ENCODE measurements at places on chromosomes 6 and 20.

DNA sequence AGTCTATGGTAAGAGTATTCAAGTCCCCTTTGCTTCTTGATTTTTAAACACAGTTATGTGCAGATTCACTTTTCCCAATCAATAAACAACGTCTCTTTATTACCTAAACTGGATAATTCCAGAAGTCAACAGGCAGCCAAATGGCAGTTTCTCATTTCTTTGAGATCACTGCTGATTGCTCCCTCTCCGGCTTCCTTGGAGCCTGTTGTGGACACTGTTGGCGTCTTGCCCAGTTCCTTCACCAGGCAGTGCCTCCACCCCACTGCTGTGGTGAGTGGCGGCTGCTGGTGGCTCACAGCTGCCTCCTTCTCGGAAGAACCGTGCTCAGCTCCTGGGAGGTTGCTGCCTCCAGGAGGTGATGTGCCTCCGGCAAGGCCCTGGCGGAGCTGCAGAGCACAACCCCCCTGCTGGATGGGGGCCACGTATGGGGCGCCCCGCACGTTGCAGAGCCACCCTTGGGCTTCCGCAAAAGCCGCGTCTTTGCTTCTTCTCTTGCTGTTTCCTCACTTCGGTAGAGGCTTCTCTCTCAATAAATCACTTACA is 105.1 kb upstream of the CNKSR3 start:
- no peak for DNase-seq

DNA sequence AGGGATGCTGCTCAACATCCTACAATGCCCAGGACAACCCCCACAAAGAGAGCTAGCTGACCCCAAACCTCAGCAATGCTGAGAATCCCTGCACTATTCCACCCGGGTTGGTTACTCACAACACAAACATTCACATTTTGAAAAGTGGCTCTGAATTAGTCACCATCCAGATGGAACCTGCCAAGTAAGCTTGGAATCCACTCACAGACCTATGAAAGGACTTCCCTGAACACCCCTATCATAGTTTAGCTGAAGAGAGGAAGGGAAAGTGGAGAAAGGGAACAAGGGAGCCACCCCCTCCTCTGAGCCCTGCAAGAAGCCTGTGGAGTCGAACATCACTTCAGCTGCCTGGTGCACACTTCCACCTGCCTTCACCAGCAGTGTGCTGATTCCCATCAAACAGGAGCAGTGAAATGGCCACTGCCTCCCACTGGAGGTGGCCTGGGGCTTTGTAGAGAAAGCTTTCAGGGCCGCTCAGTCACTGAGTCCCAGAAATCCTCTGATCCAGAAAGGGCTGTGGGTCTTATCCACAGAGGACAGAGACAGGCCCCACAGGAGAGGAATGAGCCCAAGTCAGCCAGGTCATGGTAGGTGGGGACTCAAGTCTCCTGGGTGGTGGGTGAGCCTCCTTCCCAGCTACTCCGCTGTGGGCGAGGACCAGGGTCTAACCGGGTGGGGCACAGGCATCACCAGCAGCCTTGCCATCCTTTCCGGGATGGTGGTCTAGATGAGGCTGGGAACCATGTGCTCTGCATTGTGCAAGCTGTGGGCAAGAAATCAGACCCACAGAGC is 203.7 kb downstream of the SYNDIG1 start:
- no peak for DNase-seq

- DNase-seq = no peak
These were observed 88.0 kb downstream of the PTPRK start for GRCh38 chr6:128432394-128432793.

DNA sequence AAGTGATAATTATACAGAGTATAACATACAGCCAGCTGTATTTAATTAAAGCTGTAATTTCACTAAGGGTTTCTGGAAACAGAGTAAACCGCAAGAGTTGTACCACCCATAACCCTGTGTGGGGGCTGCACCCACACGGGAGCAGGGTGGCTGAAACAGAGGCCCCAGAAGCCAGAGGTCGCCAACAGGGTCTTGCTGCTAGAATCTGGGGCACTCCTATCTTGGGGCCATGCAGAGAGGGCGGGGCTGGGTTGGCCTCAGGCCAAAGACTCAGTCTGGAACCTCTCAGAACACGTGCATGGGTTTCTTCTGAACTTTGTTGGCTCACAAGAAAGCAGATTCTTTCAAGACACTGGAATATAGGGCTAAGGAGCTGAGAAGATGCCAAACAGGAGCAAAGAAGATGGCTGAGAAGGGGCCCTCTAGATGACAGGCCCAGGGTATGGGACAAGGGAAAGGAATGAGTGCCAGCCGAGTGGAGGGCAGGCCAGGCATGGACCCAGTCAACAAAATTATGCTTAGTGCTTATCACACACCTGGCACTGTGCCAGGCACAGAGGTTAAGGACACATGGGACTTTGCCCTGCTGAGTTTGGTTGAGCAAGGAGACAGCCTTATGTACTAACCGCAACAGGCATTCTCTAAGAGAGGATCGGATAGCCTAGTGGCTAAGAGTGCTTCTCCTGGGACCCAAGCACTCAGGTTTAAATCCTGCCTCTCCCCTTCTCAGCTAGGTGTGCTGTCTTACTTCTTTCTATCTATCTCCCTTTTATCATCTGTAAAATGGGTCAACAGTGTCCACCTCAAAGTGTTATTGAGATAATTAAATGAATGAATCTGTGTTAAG is 96.6 kb upstream of the FOXP4 start:
- DNase-seq = no peak

- DNase-seq = no peak
These were observed 668.2 kb upstream of the GJE1 start for GRCh38 chr6:141464490-141464889.

GRCh38 chr6:111367393-111368088 is 115.5 kb downstream of the REV3L start:
- DNase-seq = no peak

DNA sequence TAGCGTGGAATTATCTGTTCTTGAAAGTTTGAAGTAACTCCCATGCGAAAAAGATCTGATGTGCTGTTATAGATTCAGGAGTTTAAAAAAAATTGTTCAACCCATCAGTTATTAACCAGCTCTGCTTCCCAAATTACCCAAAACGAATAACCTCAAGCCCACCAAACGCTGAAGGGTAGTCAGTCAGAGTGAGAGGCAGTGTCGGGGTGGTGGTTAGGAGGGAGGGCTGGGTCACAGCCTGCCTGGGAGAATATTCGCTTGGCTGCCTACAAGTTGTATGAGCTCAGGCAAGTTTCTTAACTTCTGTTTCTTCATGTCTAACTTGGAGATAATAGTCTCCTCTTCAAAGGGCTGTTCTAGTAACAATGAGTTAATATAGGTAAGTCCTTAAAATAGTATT is 114.6 kb downstream of the JPH2 start:
- DNase-seq = no peak

GRCh38 chr6:110875548-110876169 is 1.1 kb downstream of the AMD1 start:
- DNase-seq = peak; percentile 43

GRCh38 chr6:1387876-1388629 is 1.3 kb upstream of the FOXF2 start:
- DNase-seq = no peak

- no peak for DNase-seq
These were observed 87.0 kb upstream of the RNF24 start for GRCh38 chr20:4102381-4102780.

DNA sequence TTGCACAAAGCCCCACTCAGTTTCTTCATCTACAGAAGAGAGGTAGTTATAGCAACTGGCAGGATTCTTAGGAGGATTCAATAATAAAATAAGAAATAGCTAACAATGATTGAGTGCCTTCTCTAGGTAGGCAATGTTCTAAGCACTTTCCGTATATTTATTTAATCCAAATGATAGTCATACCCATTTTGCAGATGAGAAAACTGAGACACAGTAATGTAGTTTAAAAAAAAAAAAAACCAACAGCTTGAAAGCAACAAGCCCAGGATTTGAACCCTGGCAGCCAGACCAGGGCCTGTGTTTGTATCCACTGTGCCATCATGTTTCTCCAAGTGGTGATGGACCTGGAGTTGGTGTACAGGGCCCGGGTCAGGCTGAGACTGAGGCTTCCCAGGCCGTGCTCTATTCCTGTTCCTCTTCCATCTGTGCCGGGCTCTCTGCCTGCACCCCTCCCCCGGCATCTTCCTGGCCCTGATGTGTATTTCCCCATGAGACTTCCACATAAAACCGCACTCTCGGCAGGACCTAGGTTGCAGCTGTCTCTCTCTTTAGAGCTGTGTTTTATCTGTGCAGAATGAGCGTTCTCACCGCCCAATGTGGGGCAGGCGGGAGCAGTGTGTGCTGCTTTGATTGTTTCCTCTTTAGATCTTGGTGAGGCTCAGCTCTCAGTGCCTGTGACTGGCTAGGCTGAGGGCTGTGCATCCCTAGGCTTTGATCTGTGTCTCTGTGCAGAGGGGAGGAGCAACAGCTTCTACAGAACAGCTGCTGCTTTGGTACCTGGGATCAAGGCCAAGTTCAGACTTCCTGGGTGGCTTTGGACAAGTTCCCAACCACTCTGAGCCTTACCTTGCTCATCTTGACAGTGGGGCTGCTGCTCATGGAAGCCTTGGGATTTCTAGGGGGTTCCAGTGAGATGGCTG is 49.5 kb downstream of the TOX2 start:
- no peak for DNase-seq

DNA sequence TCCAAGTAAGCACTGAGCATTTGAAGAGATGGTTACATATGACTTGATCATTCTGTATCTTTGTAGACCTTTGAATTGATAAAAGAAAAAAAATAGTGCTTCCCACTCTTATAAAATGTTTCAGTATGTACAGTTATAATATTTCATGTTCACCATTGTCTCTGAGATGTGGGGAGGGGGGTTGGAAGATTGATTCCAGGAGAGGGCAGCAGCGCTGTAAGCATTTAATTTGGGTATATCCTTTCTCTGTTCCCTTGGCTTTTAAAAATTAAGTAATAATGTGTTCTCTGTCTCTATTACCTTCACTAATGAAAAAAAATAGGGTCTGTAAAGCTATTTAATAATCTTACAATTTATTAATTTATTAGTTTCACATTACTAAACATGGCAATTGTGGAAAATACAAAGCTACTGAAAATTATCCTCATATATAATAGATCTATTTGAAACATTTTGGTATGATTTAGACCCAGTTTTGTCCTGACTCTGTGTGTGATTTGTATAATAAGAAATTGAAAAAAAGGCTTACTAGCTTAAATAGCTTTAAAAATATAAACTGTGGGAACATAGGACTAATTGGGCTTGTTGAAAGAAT is 341.2 kb downstream of the CDKAL1 start:
- DNase-seq = no peak

DNA sequence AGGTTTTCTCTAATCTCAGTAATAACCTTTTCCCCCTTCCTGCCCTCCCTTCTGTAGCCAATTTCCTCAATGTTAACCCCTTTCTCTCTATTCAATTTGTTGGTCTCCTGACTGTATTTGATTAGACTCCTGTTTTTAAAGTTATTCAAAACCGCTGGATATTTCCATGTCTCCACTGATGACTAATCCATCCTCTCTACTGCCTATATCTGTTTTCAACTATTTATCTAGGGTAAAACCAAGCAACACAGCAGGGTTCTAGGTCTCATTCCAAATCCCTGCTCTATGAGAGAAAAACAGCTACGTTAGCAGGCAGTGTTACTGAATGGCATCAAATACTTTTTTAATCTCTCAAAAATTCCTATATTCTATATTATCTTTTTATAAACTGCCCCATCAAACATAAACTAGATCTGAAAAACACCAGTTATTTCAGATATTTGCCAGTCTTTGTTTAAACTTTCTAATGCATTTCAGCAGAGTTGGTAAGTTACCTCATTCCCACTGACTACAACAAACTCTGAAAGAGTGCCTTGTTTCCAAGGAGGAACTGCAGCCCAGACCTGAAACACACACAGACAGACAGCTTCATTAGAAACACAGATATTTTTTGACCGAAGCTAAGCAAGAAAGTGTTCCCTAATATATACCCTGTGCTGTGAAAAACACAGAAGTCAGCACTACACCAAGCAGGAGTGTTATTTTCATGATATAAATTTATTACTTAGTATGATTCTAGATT is 8.2 kb downstream of the RTN4IP1 start:
- no peak for DNase-seq

DNA sequence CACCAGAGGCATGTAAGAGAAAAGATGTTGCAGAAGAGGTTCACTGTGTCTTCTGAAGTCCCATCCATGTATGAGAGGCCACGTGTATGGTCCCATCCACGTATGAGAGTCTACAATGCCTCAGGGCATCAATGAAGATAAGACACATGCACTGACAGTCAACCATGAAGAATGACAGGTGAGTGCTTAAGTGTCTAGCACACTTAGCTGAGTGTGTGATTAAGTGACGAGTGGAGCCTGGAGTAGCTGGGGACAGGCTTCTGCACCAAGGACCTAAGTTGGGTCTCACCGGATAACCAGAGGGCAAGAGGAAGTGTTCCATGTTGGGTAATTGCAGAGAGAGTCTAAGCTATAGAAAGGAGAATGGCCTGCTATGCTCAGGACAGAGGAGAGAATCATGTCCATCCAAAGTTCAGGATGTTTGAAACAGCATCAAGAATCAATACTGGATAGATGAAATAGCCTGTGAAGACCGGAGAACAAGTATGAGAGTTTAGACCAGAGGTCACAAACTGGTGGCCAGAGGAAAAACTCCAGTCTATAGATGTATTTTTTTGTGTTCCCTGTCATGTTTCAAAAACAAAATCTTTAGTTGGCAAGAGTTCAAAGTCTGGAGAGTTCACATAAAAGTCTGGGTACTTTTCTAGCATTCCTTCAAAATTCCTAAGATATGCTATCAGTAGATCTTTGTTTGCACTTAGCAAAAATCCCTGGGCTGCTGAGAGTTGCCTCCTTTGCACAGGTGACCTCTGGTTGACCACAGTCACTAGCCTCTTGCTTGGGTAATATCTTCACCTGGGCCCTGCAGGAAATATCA is 165.8 kb downstream of the KIF16B start:
- no peak for DNase-seq

DNA sequence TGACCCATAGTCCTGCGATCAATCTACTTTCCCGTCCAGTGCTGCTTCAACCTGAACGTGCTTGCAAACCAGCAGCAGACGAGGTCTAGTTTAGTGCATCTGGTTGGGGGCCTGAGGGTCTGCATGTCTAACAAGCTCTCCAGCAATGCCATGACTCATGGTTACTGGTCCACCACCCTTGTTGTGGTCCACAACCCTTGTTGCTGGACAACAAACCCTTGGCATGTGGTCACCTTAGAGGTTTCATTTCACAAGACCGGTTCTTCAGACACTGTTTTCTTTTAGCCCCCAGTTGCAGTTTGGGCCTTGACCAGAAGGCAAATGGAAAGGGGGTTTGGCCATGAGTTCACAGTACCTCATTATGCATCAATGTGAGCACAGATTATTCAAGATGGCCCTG is 424.8 kb downstream of the QKI start:
- DNase-seq = no peak
